ENCODE measurements at places on chromosomes 11 and 22.

- no peak for DNase-seq
Observed at GRCh38 chr11:1119604-1120146, 38.1 kb upstream of the MUC5AC start.

DNA sequence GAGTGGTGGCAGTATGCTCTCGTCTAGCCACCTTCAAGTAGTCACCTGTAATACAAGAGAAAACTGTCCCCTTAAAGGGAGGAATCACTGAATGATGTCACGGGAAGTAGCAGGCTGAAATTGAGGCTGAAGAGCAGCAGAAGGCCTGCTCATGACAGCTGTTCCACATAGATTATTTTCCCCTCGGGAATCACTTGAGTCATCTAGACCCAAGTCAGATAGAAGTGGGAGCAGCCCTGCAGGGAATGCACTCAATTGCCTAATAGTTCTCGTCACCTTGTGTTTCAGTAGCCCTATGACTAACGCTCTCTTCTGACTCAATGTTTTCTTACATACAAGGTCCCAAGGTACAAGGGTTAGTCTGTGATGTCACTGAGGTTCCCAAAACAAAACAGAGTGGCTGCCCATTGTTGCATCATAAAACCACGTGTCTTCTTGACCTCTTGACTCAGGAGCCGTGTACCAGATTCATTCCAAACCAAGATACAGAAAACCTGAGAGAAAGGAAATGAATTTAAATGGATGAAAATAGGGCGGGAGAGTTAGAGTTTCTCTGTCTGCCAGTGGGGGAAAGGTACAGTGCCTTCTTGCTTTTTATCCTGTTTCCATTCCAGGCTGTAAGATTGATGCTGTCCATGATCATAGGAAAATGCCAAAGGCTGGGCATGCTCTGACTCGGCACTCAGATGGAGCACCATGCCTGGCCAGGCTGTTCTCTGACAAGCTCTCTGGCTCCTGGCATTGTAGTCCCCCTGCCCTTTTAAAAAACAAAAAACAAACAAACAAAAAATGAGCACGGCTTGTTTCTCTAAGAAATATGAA lies 21.6 kb upstream of the C11orf96 start:
- no peak for DNase-seq

GRCh38 chr11:45000918-45001317 lies 50.2 kb upstream of the TP53I11 start:
- DNase-seq = no peak

- DNase-seq = no peak
Observed at GRCh38 chr11:12001186-12001585, 7.2 kb downstream of the DKK3 start.

DNA sequence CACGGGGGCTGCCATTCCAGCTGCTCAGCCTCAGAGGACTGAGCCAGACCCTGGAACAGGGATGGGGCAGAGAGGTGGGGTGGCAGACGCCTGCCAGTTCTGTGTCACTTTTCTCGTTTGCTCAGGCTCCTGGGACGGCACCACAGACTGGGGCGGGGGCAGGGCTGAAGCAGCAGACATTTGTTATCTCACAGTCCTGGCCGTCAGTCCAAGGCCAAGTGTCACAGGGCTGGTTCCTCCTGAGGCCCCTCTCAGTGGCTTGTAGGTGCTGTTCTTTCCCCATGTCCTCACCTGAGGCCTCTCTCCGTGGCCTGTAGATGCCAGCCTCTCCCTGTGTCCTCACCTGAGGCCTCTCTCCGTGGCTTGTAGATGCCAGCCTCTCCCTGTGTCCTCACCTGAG lies 24.7 kb downstream of the TPCN2 start:
- DNase-seq = no peak

DNA sequence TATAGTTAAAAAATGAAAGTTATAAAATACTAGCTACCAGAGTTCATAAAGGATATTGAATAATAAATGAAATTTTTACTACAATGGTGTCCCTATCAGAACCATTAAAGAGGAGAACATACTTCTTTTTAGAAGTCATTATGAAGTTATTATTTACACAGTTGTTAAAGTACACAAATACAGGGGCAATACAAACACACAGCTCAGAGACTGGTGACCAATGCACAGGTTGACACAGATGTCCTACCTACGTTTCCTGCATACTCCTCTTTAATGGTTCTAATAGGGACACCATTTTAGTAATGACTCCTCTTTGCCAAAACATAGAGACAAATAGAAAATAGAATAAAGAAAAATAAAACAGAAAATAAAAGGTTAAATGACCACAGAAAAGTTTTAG lies 10.1 kb downstream of the NLRP10 start:
- no peak for DNase-seq

GRCh38 chr11:69746140-69746539 lies 29.0 kb downstream of the FGF4 start:
- DNase-seq = no peak

GRCh38 chr11:57645689-57646085 lies 4.0 kb downstream of the YPEL4 start:
- DNase-seq = no peak

- DNase-seq = no peak
Observed at GRCh38 chr11:131378931-131379330, 8.5 kb downstream of the NTM start.

DNA sequence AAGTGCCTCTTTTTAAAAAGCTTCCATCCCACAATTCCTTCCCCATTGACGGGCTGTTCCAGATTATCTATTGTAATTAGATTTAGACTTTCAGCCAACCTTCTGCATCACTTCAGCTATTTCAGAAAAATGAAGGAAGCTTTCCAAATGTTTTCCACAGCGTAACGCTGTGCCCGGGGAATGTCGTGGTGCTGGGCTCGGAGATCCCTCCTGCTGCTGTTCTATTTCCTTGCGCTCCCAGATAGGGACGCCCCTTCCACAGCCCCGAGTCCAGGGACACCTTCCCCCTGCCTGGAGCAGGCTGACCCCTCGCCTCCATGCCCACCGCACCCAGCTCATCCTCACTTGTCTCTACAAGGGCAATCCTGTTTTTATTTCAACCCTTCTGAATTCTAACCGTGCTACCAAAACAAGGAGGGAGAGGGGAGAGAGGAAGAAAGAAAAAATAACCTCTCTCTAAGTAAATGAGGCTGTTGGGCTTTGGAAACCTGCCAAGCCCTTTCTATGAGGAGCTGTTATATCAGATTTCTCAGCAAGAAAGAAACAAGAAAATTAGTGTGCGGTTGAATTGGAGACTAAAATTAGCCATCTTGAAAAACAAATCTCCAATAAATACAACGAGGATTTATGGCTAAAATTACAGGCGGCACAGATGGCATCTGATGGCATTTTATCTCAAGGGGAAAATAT lies 366.9 kb downstream of the BRD1 start:
- no peak for DNase-seq

DNA sequence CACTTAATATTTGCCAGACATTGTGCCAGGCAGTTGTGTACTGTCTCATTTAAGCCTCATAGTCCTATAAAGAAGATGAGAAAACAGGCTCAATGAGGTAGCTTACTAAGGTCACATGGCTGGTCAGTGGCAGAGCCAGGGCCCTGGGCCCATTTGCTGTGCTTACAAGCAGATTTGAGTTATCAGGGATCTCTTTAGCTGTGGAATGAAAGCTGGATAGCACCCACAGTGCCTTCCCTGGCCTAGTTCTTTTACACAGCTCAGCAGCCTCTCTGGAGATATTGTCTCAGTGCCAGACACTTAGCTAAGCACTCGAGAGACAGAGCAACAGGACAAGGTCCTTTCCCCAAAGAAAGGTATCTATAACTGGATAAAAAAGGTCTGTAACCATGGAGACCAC lies 6.1 kb downstream of the TMEM86A start:
- no peak for DNase-seq

DNA sequence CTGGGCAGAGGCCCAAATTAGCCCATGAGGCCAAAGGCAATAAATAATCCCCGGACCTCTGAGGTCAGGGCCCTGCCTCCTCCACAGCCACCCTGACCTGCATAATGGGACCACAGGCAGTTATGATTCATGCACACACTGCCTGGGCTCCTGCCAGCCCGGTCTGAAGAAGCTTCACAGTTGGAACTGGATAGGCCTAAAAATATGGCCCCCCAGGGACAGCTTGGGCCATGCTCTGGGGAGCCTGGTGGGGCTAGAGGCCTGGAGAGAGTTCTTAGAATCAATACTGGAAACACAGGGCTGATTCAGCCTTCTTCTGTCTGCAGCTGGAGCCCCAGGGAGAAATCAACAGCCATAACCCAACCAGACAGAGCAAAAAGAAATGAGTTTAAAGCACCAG lies 112.8 kb upstream of the CADM1 start:
- DNase-seq = no peak

- no peak for DNase-seq
Observed at GRCh38 chr22:45454275-45454674, 40.8 kb downstream of the RIBC2 start.

GRCh38 chr11:129291546-129291945 lies 84.1 kb upstream of the BARX2 start:
- DNase-seq = no peak

- no peak for DNase-seq
Observed at GRCh38 chr11:8793114-8793777, 110.7 kb downstream of the RPL27A start.

- no peak for DNase-seq
Observed at GRCh38 chr22:45690008-45690407, 18.4 kb downstream of the ATXN10 start.

- no peak for DNase-seq
Observed at GRCh38 chr11:43987384-43988039, 45.1 kb downstream of the C11orf96 start.

Measured in activated naive CD4-positive, alpha-beta T cell treated with anti-CD3 and anti-CD28 coated beads, Interleukin-2, amount 50 U/mL, for 72 hours (primary cell).